ENCODE measurements at places on chromosomes 11 and 22.

DNA sequence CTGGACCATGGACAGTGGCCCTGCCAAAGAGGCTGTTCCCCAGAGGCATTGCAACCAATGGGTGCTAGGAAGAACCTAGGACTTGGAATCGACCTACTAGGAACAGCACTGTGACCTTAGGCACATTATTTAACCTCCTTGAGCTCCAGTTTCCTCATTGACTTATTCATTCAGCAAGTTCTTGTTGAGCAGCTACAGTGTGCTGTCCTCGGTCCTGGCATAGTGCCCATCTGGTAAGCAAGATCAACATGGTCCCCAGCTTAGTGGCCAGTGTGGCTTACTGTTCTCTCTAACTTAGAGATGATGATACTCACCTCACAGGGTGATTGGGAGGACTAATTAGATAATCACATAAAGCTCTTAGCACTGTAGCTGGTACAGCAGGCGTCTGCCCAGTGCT, 8.2 kb downstream of the ABCG4 start:
- DNase-seq = no peak

DNA sequence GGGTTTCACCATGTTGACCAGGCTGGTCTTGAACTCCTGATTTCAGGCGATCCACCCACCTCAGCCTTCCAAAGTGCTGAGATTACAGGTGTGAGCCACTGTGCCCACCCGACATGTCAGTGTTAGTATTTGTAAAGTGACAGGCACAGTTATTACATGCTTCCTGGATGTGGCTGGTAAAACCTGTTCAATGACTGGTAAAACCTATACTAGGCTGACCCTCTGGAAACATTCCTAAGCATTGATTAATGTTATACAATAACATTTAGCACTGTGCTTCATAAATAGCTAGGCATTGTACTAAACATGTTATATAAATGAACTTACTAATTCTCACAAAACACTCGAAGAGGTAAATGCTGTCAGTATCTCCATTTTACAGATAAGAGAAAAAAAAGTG, 20.9 kb upstream of the JHY start:
- no peak for DNase-seq

GRCh38 chr11:35088676-35089075, 50.3 kb upstream of the CD44 start:
- DNase-seq = no peak

DNA sequence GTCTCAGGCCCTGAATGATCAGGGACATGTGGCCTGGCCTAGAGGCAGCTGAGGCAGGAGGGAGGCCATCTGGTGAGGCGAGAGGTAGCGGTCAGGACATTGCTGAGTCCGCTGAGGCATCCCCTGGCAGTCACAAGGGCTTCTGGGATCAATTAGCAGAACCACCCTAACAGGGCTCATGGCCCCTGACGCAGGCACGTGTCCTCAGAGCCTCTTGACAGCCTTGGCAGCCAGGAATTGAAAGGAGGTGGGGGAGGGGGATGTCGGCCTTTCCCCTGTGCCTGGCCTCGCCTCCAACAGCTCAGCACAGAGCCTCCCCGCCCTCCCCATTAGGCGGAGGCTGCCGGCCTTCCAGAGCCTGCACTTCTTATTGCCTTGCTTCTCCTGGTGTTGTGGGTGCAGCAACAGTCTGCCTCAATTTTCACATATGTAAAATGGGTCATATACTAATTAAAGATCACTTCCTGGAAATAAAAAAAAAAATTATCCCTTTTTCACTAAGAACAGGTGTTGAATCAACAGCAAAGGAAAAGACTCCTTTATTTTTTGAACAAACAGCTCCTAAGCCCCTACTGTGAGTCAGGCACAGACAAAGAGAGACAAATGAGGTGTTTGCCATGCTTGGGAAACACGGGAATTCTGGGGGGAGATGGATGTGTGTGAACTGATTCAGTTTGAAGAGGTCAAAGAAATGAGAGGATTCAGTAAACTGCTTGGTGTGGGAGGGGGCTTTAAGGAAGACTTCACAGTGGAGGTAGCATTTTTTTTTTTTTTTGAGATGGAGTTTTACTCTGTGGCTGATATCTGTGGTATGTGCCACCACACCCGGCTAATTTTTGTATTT, 55.3 kb downstream of the NFAM1 start:
- no peak for DNase-seq

GRCh38 chr22:23226497-23226850, 46.2 kb downstream of the BCR start:
- DNase-seq = no peak

DNA sequence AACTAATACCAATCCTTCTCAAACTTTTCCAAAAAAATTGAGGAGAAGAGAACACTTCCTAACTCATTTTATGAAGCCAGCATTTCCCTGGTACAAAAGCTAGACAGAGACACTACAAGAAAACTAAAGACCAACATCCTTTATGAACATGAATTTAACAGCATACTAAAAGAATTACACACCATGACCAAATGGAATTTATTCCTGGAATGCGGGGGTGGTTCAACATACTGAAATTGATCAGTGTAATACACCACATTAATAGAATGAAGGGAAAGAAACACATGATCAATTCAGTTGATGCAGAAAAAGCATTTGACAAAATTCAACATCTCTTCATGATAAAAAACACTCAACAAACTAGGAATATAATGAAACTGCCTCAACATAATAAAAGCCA, 148.1 kb downstream of the WNT7B start:
- DNase-seq = no peak

DNA sequence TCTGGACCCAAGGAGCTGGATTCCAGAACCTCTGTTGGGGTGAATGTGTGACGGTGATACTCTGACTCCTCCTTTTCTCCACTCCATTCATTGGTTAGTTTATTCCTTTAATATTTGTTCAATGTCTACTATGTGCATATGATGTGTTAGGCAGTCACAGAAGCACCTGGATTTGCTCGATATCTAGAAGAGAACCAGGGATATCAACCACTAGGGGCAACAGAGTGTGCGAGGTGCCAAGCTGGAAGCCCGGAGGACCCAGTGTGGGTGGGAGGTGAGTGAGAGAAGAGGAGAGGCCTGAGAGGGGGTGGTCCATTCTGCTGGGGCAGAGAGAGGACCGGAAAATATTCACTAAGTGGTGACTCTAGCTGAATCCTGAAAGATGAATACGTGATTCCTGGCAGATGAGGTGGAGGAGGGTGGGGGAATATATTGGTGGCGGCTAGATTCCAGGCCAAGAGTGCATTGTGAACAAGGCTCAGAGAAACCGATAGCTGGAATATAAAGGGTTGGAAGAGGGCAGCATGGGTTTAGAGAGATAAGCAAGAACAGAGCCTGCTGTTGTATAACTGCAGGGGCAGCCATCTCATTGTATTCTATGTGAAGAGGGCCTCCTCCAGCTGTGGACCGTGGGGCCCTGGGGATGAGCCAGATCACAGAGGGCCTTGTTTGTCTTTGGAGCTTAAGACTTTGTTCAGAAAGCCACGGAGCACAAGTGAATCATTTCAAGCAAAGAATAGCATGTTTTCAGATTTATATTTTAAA, 6.9 kb upstream of the TIMP3 start:
- no peak for DNase-seq

GRCh38 chr11:22192289-22192641, 620 bp upstream of the ANO5 start:
- DNase-seq = no peak

- no peak for DNase-seq
Observed at GRCh38 chr11:28168718-28169117, 60.5 kb downstream of the METTL15 start.

DNA sequence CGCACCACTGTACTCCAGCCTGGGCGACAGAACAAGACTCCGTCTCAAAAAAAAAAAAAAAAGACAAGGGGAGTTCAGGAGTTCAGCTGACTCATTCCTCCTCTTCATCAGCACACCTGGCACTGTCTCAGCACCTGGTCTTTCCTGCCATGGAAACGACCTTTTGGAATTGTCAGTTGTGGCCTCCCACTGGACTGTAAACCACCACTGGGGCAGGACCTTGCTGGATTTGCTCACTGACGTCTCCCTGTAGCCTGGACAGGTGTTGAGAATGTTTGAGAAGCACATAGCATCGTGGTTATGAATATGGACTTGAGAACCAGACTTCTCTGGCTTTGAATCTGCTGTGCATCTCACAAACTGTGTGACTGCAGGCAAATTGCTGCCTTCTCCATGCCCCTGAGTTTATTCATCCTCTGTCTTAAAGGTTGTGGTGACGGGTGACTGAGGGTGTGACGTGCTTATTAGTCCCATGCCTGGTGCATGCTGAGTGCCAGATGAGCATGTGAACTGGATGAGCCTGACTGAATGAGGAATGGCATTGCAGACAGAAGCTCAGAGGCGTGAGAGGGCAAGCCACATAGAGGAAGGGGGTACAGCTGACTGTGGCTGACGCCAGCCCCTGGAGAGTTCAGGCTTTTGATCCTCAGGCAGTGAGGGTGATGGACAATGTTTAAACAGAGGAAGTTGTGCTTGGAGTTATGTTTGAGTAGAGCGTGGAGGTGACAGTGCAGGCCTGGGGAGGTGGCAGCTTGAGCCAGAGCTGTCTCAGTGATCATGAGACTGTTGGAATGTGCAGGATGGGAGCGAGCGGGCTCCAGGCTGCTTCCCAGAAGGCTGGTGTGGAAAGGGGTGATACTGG, 12.7 kb downstream of the TOM1 start:
- DNase-seq = no peak

- DNase-seq = peak; percentile 32
Observed at GRCh38 chr11:119144825-119145486, 3.9 kb upstream of the ABCG4 start.

DNA sequence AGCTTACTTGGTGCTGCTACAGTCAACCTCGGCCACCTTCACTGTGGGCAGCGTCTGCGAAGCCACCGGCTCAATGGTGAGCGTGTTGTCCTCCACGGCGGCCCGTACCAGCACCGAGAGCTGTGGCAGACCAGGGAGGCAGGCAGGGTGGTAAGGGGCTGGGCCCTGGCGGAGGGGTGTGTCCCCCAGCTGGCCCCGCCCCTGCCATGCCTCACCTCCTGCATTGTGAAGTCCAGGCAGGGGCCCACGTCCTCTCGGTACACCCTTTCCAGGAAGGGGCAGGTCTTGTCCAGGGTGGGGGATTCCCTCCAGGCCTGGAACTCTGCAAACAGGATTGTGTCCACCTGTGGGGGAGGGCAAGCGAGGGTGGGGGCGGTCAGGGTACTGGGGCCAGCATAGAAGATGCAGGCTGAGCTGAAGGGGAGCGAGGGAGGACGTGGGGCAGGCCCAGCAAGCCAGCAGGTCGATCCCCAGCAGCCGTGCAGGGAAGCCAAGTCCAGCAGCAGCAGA, 12.8 kb downstream of the RAB3IL1 start:
- DNase-seq = no peak

DNA sequence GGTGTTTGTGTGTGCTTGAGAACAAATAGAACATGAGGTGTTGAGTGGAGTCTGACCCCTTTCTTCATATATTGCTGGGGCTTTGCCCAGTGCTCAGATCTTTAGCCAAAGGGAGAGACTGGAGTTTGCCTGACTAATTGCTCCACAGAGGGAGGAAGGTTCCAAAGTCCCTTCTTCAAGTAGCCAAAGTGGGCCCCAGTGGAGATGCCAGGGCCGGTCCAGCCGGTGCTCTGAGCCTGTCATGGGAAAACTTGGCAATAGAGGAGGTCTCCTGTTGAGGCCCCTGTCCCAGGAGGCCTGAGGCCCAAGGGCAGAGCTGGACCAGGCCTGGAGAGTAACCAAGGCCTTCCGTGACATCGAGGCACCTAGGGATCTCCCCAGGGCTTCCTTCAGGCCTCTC, 112.3 kb downstream of the DSCAML1 start:
- DNase-seq = no peak

Data from AG04450 (cell line).